Activated T-helper 17 cell treated with anti-CD3 and anti-CD28 coated beads, Interleukin-2, amount 50 U/mL, for 72 hours (primary cell): ENCODE measurements at places on chromosomes 3 and 15.

GRCh38 chr3:42688016-42688415 is 2.7 kb downstream of the KLHL40 start:
- ATAC-seq, result no peak

DNA sequence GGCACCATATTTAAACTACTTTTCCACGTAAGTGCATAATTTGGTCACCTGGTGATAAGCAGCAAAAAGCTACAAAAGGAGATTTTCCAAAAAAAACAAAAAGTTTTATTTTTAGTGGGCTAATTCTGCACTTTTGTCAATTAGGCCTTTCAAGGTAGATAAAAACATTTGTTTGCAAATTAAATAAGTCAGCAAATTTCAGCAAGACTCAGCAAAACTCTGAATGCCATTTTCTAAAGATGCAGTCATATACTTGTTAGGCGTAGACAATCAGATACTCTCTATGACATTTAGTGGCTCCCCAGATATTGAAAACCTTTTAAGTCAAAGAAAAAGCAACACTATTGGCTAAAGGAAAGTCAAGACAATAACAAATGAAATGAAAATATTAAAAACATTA is 400.2 kb upstream of the GOLIM4 start:
- no peak for ATAC-seq

- ATAC-seq, result no peak
These were observed 25.3 kb upstream of the VPS33B start for GRCh38 chr15:91047545-91048199.

DNA sequence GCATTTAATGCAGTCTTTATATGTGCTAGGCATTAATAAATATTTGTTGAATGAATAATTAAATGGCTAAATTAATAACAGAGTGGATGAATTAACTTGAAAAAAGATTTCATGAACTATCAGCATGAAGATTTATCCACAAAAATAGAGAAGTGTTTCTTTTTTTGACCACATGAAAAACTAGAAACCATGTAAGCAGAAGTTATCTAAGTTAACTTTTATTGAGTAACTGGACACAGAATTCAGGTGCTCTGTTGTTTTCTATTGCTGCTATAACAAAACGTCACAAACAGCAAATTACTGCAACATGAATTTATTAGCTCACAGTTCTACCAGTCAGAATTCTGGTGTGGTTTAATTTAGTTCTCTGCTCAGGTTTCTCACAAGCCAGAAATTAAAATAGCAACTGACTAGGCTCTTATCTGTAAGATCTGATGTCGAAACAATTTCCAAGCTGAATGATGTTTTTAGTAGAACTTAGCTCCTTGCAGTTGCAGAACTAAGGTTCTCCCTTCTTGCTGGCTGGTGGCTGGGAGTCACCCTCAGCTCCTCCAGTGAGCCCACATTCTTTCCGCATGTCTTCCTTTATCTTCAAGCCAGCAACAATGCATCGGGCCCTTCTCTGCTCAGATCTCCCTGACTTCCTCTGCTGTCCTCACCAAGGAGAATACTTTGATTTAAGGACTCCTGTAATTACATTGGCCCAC is 810.2 kb upstream of the ALCAM start:
- ATAC-seq, result no peak

GRCh38 chr15:29133321-29133720 is 136.3 kb downstream of the NSMCE3 start:
- no peak for ATAC-seq

DNA sequence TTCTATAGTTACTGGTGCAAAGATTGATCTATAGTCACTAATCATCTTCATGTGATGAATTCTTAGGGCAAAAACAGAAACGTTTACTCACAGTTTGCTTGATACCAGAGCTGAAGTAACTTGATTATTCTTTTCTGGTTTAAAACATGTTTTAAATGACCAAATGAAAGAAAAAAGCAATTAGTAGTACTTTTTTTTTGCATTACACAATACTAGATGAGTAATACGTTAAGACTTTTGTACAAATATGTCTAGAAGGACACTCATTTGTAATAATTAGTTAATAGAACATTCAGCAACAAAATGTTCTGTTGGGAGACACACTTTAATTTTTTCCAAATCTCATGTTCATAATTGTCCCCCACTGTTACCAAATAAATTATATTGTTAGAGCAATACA is 523.2 kb downstream of the SOX2 start:
- ATAC-seq, result no peak

DNA sequence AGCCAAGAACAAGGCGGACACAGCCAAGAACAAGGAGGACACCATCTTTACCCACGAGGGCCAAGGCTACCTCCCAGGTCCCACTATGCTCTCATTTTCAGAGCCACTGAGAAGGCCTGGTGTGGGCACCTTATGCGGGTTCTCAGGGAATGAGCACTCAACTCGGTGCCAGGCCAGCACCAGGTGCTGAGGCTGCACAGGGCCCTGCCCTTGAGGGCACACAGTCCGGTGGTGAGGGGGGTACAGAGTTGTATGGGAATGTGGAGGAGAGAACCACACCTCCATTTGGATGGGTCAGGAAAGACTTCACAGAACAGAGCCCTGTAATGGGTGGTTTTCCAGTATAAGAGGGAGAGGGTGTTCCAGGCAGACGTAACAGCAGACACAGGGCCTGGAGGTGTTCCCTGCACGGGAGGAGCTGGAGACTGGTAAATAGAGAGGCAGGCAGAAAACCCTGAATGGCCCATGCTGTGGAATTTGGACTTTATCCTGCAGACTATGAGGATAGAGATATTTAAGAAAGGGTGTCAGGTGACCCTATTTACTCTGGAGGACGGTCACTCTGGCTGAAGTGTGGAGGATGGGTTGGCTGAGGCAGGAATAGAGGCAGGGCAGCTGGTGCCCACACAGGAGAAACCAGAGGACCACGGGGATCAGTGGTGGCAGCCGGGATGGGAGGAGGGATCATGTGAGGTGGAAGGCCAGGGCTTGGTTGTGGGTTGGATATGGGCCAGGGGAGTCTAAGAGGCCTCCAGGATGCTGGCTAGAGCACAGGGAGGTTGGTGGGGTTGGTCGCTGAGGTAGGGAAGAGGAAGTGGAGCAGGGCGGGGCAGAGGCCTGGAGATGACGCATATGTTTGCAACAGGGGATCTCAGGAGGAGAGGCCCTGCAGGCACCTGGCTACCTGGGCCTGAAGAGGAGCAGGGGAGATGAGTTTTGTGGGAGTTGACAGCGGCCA is 34.6 kb downstream of the CRABP1 start:
- no peak for ATAC-seq

GRCh38 chr15:93476491-93477177 is 387.6 kb upstream of the RGMA start:
- ATAC-seq, result no peak

- ATAC-seq, result no peak
These were observed 25.6 kb upstream of the ATP2B2 start for GRCh38 chr3:10531031-10531430.

- no peak for ATAC-seq
These were observed 82.4 kb upstream of the VGLL4 start for GRCh38 chr3:11726146-11726545.

DNA sequence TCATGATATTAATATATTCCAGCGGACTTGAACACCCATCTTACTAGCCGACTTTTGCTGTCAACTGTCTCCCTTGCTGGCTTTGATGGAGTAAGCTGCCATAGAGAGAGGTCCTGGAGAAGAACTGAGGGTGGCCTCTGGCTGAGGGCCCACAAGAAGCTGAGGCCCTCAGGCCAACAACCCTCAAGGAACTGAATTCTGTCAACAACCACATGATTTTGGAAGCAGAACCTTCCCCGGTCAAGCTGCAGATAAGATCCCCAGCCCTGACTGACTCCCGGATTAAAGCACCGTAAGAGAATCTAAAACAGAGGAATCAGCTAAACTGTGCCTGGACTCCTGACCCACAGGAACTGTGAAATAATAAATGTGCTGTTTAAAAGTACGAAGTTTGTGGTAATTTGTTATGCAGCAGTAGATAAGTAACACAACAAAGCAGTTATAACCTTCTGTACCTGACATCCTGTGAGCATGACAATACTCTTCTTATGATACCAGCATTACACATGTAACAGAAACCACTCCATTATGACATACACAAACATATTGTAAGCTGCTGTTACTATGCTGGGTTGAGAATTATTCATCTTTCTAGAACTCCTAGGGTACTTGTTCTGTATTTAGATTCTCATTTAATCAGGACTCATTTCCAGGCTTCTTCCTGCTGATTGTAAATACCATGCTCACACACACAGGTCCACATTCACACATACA is 66.2 kb downstream of the HES1 start:
- peak; percentile 57 for ATAC-seq

GRCh38 chr3:139534992-139535879 is 4.3 kb downstream of the RBP1 start:
- no peak for ATAC-seq

GRCh38 chr3:7075901-7076300 is 215.0 kb downstream of the GRM7 start:
- no peak for ATAC-seq
